ENCODE measurements at places on chromosomes 13 and 19. TPM values are rescaled to one million over a fixed set of nuclear protein-coding genes. Genes with fewer than 3 reads are reported as not detected.
A peak's percentile ranks its signal among the peaks of the same experiment; 100 is the strongest.

DNA sequence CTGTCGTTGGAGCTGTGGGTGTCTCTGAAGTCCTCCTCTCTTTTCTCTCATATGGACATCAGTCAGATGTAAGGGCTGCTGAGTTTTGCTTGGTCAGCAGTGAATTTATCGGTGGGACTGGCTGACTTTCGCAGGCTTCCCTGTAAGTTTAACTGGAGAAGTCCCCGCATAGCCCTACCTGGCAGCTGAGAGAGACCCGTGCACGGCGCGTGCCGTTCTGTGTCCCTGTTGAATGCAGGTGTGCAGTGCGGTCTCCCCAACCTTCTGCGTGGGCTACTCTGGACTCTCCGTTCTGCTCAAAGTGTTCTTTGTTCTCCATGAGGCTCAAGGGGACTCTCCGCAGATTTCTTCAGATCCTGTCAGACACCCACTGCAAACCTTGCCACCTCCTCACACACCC is 252.9 kb downstream of the COL4A1 start:
- no peak overlapping the region for H3K27ac ChIP-seq
- H3K4me3 ChIP-seq, result no peak overlapping the region
- H3K4me1 ChIP-seq, result no peaks in the 10 kb centered on the region
- H3K36me3 ChIP-seq, result no peaks in the 10 kb centered on the region
- DNase-seq, result no peak

- peak overlapping the region; percentile 39 for H3K27ac ChIP-seq
- H3K36me3 ChIP-seq, result no peaks in the 10 kb centered on the region
- peak; percentile 56 for DNase-seq
Observed at GRCh38 chr13:76383676-76384461, 502.3 kb downstream of the KCTD12 start.

Gene PIK3R2
- total RNA-seq, result 24.2 TPM

Gene ACP7
- not detected for total RNA-seq

- no peaks in the 10 kb centered on the region for H3K36me3 ChIP-seq
- DNase-seq, result no peak
- no peak overlapping the region for H3K27ac ChIP-seq
- H3K27me3 ChIP-seq, result no peaks in the 10 kb centered on the region
Observed at GRCh38 chr13:48582084-48582483, 49.2 kb upstream of the RCBTB2 start.

Gene BRME1
- not detected for total RNA-seq

DNA sequence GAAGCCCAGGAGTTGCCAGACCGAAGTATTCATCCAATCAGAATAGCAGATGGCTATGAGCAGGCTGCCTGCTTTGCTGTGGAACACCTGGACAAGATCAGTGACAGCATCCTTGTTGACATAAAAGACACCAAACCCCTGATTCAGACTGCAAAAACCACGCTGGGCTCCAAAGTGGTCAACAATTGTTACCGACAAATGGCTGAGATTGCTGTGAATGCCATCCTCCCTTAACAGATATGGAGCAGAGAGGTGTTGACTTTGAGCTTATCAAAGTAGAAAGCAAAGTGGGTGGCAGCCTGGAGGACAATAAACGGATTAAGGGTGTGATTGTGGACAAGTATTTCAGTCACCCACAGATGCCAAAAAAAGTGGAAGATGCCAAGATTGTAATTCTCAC is 250.3 kb upstream of the OBI1 start:
- DNase-seq, result no peak
- H3K27ac ChIP-seq, result no peak overlapping the region
- no peaks in the 10 kb centered on the region for H3K36me3 ChIP-seq
- H3K27me3 ChIP-seq, result no peaks in the 10 kb centered on the region
- H3K4me1 ChIP-seq, result no peaks in the 10 kb centered on the region

Gene TTC9B
- not detected for total RNA-seq

GRCh38 chr13:103101500-103101899 is 35.3 kb upstream of the SLC10A2 start:
- H3K27ac ChIP-seq, result no peak overlapping the region
- DNase-seq, result no peak
- H3K4me3 ChIP-seq, result no peak overlapping the region
- no peaks in the 10 kb centered on the region for H3K36me3 ChIP-seq

DNA sequence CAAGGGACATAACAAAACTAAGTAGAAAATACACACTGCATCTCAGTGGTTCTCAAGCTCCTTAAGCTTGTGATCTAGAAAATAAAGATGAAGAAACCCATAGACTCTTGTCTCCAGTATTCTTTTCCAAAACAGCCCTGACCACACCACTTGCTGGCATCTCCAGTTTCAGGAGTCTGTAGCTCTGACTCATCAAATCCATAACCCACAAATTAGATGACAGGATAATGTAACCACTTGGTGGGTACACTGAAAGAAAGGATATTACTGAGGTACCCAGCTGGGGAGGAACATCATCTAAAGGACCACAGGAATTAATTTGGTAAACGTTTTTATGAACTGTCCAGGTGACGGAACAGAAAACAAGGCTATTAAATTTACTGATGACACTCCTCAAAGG is 214.7 kb downstream of the VWA8 start:
- H3K27me3 ChIP-seq, result no peaks in the 10 kb centered on the region
- DNase-seq, result peak; percentile 40
- no peaks in the 10 kb centered on the region for H3K36me3 ChIP-seq

Gene ZNF723
- total RNA-seq, result not detected

GRCh38 chr13:94716016-94716415 is 3.7 kb upstream of the SOX21 start:
- H3K4me3 ChIP-seq, result no peak overlapping the region
- H3K27ac ChIP-seq, result no peak overlapping the region
- no peaks in the 10 kb centered on the region for H3K36me3 ChIP-seq
- H3K4me1 ChIP-seq, result 0 out of 2 replicates have a peak, but pooled peaks cover 8% of the 10 kb centered on the region
- DNase-seq, result no peak

DNA sequence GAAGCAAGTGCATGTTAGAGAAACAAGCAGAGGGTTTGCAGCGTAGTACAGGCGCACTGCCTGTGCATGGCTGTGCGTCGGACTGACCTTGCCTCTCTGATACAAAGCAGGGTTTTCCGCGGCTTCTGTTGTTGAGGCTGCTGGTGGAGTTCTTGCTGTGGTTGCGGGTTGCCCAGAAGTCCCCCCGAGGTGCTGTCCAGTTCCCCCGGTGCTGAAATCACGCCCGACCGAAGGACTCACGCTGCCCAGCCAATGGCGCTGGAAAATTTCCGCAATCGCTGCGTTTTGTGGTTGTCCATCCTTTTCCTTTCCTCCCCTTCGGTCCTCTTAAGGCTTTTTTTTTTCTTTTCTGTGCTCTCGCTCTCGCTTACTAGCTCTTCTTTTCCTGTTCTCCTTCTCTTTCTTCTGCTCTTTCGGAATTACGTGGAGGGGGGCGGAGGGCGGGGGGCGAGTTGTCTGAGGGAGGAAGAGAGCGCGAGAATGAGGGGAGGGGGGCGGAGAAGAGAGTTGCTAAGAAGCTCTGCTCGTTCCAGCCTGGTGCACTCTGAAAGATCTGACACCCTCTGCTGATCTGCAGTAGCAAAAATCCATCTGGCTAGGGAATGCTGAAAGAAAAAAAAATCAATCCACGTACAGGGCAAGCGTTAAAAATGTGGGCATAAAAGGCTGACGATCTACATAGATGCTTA is at the start of gene SLITRK1:
TSS of gene SLITRK1 (minus strand) at position 558 of the 689 bp plus-strand sequence. CDS start 967 bp downstream, outside the sequence.
- no peaks in the 10 kb centered on the region for H3K27me3 ChIP-seq
- no peak within 1 kb of the TSS for H3K4me3 ChIP-seq
- H3K4me1 ChIP-seq, result no peaks in the 10 kb centered on the region
- DNase-seq, result no peak
- no peaks in the 10 kb centered on the region for H3K36me3 ChIP-seq

Gene CEACAM4
- total RNA-seq, result not detected

Gene TMEM190
- total RNA-seq, result not detected

- H3K4me1 ChIP-seq, result peaks cover 45% of the 10 kb centered on the region
- no peaks in the 10 kb centered on the region for H3K27me3 ChIP-seq
- no peak overlapping the region for H3K4me3 ChIP-seq
- peaks cover 62% of the 10 kb centered on the region for H3K36me3 ChIP-seq
Observed at GRCh38 chr13:110500341-110500740, 61.2 kb downstream of the RAB20 start.

DNA sequence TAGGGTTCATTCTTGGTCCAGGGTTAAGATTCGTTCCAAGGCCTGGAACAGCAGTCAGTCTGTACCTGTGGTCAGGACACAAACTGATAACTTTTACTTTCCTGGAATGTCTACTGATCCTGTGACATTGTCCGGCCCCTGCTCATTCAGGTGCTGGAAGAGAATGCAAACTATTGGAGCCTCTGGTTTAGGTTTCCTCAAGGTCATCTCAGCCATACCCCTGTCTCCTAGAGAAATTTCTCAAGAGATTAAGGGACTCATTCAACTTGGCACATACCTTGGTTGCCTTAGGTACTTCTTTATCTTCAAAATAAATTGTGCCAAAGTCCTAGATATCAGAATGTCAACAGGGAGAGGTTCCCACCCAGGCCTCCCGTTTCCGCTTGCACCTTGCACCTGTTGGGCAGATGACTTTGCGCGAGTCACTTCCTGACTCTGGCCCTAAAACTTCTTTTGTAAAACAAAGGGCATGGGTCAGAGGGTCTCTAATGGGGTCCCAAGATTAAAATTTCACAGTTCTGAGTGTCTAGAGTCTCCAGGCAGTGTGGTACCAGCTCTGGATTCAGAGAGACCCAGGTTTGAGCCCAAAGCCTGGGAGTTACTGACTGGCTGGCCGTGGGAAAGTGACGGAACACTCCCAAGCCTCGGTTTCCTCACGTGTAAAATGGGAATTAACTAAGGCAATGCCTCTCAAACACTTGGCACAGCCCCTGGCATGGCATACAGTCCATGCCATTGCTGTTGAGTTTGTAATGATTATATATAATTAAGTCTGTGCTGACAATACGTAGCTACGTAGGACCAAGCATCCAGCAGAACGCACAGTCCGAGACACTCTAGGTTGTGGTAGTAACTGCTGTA is 25.8 kb upstream of the CYP2S1 start:
- no peaks in the 10 kb centered on the region for H3K4me1 ChIP-seq
- H3K27ac ChIP-seq, result no peak overlapping the region
- H3K27me3 ChIP-seq, result no peaks in the 10 kb centered on the region

Gene PLVAP
- total RNA-seq, result not detected

DNA sequence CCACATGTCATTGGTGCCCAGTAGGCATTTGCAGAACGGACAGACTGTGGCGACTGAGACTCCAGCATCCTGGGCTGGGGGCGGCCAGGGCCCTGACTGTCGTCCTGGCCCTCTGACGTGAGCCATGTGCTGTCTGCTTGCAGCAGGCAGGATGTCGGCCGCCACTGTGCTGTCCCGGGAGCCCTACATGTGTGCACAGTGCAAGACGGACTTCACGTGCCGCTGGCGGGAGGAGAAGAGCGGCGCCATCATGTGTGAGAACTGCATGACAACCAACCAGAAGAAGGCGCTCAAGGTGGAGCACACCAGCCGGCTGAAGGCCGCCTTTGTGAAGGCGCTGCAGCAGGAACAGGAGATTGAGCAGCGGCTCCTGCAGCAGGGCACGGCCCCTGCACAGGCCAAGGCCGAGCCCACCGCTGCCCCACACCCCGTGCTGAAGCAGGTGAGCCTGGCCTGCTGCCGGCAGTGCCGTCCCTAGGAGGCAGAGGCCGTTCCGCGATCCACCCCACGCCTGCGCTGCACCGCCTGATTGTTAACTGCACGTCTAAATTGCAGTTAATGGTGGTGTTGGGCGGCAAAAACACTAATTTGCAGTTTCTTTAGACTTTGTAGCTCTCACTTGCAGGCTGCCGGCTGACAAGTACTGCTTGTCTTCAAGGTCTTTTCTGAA is 14.2 kb downstream of the TSSK6 start:
- no peaks in the 10 kb centered on the region for H3K4me1 ChIP-seq
- H3K36me3 ChIP-seq, result peaks cover 98% of the 10 kb centered on the region
- H3K27me3 ChIP-seq, result no peaks in the 10 kb centered on the region
- H3K4me3 ChIP-seq, result no peak overlapping the region

DNA sequence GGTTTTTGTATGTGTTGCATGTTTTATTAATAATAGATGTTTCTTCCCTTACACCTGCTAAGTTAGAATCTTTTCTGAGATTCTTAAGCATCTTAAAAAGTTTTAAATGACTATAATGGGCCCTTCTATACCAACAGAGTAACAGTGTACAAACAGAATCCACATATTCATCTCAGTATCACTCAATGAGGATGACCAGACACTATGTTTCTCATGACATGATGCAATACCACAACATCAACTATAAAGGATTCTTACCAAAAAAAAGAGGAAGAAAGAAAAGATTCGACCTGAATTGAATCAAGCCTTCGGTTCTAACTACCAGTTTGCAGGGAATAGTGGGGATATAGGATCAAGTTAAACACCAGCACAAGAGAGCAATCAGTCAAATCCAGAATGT is 56.5 kb downstream of the INTS6 start:
- DNase-seq, result no peak
- peaks cover 3% of the 10 kb centered on the region for H3K36me3 ChIP-seq
- no peak overlapping the region for H3K27ac ChIP-seq
- H3K27me3 ChIP-seq, result no peaks in the 10 kb centered on the region
- H3K4me3 ChIP-seq, result no peak overlapping the region

DNA sequence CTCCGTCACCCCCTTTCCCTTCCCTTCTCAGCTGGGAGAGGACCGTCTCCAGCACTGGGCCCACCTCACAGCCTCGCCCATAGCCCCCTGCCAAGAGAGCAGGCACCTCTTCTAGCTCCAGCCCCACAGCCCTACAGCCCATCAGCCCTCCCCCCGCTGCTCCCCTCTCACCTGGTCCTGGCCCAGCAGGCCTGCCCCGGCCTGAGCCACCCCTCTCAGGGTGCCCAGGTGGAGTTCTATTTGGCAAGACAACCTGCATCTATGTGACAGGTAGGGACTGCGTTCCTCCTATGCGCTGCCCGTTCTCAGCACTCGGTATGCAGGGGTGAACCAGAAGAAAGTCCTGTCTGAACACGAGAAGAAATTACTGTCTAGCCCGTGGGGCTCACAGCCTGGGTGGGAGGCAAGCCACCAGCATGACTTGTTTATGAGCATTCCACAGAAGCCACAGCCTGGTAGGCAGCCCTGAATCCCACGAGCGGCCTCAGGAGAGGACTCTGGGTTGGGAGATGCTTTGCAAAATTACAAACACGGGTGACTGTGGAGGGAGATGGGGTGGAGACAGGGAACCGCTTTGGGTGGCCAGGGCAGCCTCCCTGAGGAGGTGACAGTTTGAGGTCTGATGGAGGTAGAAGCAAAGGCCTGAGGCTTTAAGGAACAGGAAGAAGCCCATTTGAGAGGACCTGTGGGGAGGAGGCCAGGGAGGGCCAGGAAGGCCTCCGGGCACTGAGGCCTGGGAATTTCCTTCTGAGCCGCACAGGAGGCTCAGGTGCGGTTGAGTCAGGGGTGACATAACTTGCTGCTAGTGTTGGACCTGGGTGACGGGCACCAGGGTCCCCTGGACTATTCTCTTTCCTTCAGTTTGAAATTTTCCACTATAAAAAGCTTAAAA is 1.2 kb upstream of the PLEKHF1 start:
- peaks cover 56% of the 10 kb centered on the region for H3K4me1 ChIP-seq
- no peak overlapping the region for H3K27ac ChIP-seq
- no peak for DNase-seq
- no peak overlapping the region for H3K4me3 ChIP-seq
- peaks cover 10% of the 10 kb centered on the region for H3K36me3 ChIP-seq
- no peaks in the 10 kb centered on the region for H3K27me3 ChIP-seq

DNA sequence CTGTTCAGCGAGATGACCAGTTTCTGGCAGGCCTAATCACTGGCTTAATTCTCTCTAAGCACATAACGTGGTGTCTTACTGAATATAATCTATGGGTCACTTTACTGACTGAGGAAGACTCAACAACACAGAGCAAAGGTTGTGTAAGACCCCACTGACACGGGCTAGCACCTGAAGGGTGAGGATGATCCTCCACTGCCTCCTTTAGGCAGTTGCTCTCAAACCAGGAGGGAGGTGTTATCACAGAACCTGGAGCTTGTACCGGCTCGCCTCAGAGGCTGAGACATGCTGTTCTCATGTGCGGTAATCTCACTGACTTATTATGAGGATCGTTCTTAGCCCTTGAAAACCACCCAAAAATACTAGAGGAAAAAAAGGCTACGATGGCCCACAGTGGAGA is 28.3 kb downstream of the RCBTB2 start:
- no peaks in the 10 kb centered on the region for H3K27me3 ChIP-seq
- no peaks in the 10 kb centered on the region for H3K36me3 ChIP-seq
- H3K4me3 ChIP-seq, result no peak overlapping the region
- DNase-seq, result no peak
- peaks cover 6% of the 10 kb centered on the region for H3K4me1 ChIP-seq

All from SJSA1 (cell line).